ENCODE measurements at places on chromosomes 4 and X. TPM values are rescaled to one million over a fixed set of nuclear protein-coding genes. Genes with fewer than 3 reads are reported as not detected.

NOX1 gene
- not detected for total RNA-seq

DNA sequence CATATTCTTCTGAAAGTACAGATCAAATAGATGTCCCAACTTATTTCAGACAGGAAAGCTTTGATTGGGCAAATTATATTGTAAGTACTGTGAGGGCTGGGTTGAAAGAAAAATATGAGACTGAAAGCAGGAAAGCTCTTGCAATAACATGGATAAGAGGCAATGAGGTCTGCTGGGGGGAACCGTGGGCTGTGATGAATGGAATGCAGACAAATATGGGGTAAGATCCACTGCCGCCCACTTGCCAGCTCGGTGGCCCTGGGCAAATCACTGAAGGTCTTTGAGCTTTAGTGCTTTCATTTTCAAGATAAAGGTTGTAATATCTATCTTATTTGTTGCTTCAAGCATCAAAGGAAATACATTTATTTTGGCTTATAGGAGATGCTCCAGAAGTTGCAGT is 51.0 kb downstream of the AGA start:
- no peak for DNase-seq

GRIPAP1 gene
- total RNA-seq: 24.2 TPM

ZNF157 gene
- total RNA-seq: 0.54 TPM

DAPP1 gene
- 15.9 TPM for total RNA-seq

- no peak for DNase-seq
Observed at GRCh38 chr4:86178211-86178610, 181.6 kb downstream of the MAPK10 start.

PLP1 gene
- total RNA-seq: not detected

TMPRSS11A gene
- total RNA-seq: not detected

- DNase-seq: no peak
Observed at GRCh38 chrX:133849676-133850075, 135.7 kb downstream of the GPC3 start.

DNA sequence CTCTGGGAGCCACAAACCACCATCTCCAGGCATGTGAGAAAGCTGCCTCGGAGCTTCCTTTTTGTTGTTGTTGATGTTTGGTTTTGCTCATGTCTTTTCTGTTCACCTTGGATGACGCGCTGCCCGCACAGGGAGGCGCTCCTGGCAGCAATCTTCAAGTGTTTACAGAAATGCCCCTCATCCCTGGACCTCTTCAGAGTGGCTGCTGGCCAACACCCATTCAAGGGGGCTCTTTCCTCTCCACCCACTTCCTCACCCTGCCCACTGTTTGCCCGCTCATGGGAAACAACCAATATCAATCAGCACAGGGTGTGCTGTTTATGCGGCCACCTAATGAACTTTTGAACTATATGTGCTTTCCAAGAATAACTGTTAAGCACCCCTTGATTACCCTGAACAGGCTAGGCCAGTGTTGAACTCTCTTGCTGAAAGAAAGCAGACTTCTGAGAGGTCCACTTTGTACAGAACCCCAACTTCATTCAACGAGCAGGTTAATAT is 355.1 kb upstream of the CLNK start:
- peak; percentile 3 for DNase-seq

GRCh38 chrX:150731795-150732194 is 38.6 kb downstream of the MTMR1 start:
- no peak for DNase-seq
